ENCODE measurements at places on chromosomes 11 and 22.

DNA sequence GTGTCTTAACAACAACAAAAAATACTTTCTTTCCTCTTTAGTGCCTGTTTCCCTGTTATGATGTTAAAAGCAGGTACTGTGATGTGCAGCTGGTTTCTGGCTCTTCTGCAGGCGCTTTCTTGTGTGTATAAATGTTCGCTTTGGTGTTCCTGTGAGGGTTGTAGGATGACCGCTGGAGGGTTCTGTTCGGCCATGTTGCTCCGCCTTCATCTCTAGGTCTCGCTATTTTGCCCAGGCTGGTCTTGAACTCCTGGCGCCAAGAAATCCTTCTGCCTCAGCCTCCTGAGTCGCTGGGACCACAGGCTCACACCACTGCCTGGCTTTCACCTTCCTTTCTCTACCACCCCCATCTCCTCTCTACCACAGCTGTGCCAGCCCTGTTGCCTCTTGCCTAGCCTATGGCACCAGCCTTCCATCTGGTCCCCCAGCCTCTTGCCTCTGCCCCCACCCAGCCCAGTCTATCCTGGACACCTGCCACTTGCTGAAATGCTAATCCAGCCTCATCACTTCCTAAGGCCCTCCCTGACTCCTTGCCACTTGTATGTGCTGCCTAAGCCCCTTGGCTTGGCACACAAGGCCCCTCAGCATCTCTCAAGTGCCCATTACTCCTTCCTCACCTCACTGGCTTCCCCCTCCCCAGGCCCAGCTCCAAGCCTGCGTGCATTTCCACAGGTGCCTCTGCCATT is 5.5 kb downstream of the LRRC74B start:
- DNase-seq: no peak

GRCh38 chr11:57974848-57975601 is 48.7 kb upstream of the OR9Q1 start:
- no peak for DNase-seq

DNA sequence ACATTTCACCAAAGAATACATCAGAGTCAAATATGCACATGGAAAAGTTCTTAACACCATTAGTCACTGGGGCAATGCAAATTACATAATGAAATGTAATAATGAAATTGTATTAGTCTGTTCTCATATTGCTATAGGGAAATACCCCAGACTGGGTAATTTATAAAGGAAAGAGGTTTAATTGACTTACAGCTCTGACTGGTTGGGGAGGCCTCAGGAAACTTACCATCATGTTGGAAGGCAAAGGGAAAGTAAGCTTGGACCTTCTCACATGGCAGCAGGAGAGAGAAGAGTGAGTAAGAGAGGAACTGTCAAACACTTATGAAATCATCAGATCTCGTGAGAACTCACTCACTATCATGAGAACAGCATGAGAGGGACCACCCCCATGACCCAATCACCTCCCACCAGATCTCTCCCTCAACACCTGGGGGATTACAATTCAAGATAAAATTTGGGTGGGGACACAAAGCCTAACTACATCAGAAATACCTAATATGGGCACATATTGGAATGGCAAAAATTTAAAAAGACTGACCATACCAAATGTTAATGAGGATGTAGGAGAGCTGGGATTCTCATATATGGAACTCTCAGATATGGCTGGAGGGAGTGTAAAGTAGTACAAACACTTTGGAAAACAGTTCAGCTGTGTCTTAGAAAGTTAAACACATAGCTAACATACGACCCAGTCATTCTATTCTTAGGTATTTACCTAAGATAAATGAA is 65.1 kb upstream of the CD44 start:
- DNase-seq: peak; percentile 33

DNA sequence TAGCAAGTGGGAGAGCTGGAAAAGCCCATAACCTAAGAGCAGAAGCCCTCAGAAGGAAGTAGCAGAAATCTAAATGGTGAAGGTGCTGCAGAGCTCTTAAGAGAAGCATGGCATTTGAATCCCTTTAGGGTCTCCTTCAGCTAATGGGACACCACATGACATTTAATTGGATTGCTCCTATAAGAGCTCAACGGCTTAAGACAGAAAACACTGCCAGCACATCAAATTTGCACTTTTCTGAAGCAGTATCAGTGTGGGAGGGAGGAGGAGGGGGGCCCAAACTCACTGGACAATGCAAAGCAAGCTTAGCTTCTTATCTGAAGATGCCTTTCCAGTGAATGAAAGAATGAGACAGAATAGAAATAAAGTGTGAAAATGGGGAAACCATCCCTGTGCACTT is 287.9 kb upstream of the MTNR1B start:
- DNase-seq: no peak

- DNase-seq: no peak
Observed at GRCh38 chr11:124359566-124359965, 24.7 kb downstream of the OR8B2 start.

DNA sequence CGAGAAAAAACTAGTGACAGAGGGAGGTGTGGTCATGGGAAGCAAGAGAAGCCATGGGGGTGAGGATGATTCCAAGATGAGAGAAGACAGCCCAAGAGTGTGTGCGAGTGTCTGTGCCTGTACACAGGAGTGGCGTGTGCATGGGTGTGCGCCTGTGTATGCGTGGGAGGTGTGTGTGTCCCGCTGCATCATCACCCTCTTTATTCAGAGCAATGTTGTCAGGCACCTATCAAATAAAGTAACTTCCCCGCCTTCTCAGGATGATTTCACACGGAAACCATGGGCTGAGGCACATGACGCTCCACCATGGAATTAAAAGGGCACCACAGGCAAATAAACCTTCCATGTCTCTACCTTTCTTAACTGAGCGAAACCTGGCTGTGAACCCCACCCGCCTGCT is 24.6 kb downstream of the MS4A10 start:
- no peak for DNase-seq

GRCh38 chr11:65329478-65329877 is 4.2 kb upstream of the DPF2 start:
- DNase-seq: no peak

GRCh38 chr11:116869610-116870009 is 32.2 kb upstream of the APOA1 start:
- no peak for DNase-seq

- DNase-seq: no peak
Observed at GRCh38 chr22:44270556-44270880, 42.2 kb downstream of the SHISAL1 start.

DNA sequence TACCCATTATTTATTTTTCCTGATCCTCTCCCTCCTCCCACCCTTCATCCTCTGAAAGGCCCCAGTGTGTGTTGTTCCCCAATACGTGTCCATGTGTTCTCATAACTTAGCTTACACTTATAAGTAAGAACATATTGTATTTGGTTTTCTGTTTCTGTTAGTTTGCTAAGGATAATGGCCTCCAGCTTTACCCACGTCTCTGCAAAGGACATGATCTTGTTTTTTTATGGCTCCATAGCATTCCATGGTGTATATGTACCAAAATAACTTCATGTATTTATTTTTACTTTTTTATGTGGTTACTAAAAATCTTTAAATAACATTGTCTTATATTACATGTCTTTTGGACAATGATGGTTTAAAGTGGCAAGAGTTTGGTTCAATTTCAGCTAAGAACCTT is 15.2 kb downstream of the PDGFD start:
- no peak for DNase-seq

GRCh38 chr22:23105919-23106318 is 35.6 kb downstream of the GNAZ start:
- DNase-seq: no peak

DNA sequence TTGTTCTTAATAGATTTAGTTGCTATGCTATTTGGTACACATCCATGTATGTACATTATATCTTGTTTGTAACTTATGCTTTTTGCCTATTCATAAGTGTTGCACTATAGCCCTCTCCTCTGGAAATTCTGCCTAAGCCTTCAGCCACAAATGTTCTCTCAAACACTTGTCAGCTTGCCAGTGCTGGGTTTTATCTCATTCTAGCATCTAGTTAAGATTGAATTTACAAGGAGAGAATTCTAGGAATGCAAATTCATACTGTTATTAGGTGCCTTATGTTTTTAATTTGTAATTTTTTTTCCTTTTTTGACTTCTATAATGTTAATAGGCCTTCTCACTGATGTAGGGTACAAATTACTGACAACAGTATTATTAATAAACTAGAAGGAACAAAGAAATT is 14.6 kb upstream of the CTSC start:
- no peak for DNase-seq

GRCh38 chr11:22991196-22991595 is 130.9 kb upstream of the CCDC179 start:
- DNase-seq: no peak

DNA sequence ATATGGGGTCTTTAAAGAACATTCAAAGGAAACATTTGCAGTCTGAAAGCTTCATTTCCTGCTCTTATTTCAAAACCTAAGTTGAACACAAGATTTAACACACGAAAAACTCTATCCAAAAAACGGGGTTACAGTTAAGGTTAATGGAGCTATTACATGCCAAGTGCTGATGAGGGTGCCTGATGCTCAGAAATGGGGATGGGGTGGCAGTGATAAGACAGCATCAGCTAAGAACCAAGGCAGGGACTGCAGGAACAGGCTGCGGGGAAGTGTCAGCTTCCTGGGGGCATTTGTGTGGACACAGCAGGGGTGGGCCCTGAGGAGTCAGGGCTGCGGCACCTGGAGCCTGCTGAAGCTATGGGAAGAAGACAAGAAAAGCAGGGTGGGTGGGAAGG is 12.2 kb downstream of the DGCR2 start:
- no peak for DNase-seq

DNA sequence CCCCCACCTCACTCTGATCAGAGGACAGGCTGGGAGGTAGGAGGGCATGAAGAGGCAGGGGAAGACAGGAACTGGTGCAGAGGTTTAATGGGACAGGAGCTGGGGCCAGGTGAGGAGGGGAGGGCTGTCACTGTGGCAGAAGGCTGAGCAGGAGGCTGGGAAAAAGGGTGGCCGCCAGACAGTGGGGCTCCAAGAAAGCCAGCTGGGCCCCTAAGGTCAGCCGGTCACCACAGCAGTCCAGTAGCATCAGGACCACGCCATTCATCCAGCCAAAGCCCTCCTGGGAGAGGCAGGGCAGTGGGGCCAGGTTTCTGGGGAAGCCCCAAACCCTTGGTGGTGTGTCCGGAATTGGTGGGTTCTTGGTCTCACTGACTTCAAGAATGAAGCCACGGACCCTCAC is 8.5 kb upstream of the TREH start:
- DNase-seq: no peak

DNA sequence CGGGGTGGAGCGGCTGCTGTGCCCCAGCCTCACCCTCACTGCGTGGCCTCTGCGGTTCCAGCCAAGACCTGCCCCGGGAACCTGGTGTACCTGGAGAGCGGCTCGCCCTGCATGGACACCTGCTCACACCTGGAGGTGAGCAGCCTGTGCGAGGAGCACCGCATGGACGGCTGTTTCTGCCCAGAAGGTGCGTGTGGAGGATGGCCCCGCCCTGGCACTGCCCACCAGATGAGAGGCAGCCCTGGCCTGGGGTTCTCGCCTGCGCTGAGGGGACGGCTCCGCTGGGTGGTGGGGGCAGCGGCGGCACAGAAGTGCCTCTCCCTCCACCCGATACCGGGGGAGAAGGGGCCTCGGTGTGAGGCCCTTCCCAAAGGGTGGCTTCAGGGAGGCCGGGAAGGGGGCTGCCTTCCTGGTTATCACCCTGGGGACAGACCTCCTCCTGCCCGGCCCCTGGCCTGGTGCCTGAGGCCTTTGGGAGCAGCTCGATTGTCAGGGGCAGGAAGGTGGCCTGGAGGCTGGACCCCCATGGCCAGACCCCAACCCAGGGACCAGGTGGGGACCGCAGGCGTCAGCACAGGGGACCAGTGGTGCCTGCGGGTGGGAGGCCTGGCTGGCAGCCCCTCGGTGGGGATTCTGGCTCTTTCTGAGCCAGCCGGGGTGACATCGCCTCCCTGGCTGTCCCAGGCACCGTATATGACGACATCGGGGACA is 7.1 kb downstream of the MUC2 start:
- DNase-seq: peak; percentile 5

GRCh38 chr11:37322333-37323194 is 724.5 kb upstream of the RAG2 start:
- DNase-seq: no peak

GRCh38 chr22:50088096-50088495 is 1.7 kb upstream of the MOV10L1 start:
- no peak for DNase-seq

GRCh38 chr11:27239305-27239942 is 123.6 kb downstream of the CCDC34 start:
- no peak for DNase-seq

GRCh38 chr11:11213117-11213516 is 139.9 kb downstream of the CSNK2A3 start:
- DNase-seq: no peak

GRCh38 chr11:22203281-22203680 is 10.4 kb downstream of the ANO5 start:
- no peak for DNase-seq

DNA sequence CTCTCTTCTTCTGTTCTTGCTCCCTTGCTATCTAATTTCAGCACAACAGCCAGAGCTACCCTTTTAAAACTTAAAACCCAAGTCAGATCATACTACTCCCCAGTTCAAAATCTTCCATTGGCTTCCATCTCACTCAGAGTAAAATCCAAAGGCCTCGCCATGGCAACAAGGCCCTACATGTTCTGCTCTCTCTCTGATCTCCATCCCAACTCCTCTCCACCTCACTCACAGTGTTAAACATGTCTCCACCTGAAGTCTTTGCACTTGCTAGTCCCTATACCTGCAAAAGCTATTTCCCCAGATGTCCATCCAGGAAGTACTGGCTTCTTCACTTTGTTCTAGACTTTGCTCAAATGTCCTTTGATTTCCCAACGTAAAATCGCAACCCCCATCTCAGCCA is 3.0 kb upstream of the GRAP2 start:
- DNase-seq: no peak

- DNase-seq: no peak
Observed at GRCh38 chr22:19875061-19875530, 20.4 kb upstream of the GNB1L start.

GRCh38 chr11:17526326-17526725 is 17.9 kb downstream of the USH1C start:
- DNase-seq: no peak

DNA sequence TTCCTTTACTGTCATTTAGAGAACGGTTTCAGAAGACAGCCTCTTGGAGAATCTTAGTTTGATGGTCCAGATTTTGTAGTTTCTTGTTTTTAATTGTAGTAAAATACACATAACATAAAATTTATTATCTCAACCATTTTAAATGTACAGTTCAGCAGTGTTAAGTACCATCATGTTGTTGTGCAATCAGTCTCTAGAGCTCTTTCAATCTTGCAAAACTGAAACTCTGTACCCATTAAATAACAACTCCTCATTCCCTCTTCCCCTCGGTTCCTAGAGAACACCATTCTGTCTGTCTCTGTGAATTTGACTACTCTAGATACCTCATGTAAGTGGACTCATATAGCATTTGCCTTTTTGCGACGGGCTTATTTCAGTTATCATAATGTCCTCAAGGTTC is 69.8 kb downstream of the GRIK4 start:
- DNase-seq: no peak

- DNase-seq: peak; percentile 12
Observed at GRCh38 chr11:125364121-125364826, 131.8 kb downstream of the FEZ1 start.

DNA sequence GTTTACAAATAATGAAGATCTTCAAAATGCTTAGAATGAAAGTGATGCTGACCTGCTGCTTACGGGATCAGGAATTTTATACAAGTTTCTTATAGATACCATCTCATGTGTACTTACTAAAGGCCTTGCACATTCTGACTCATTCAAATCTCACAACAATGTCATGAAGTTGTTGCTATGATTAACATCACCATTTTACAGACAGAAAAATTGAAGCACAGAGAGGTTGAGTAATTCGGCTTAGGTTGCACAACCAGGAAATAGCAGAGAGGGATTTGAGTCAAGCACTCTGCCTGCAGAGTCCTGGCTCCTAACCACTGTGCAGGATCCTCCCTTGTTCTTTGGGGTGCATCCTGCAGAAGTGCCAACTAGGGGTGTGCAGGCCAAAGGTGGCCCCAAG is 471.9 kb downstream of the MIAT start:
- DNase-seq: no peak

Measured in activated CD4-positive, alpha-beta memory T cell treated with anti-CD3 and anti-CD28 coated beads for 36 hours (primary cell).